ENCODE measurements at places on chromosomes 6 and 20. TPM values are rescaled to one million over a fixed set of nuclear protein-coding genes. Genes with fewer than 3 reads are reported as not detected.

GRCh38 chr6:106658469-106658868, 29.1 kb downstream of the QRSL1 start:
- DNase-seq, result no peak

GRCh38 chr6:149755300-149756260, 6.0 kb downstream of the PCMT1 start:
- DNase-seq, result no peak

DNA sequence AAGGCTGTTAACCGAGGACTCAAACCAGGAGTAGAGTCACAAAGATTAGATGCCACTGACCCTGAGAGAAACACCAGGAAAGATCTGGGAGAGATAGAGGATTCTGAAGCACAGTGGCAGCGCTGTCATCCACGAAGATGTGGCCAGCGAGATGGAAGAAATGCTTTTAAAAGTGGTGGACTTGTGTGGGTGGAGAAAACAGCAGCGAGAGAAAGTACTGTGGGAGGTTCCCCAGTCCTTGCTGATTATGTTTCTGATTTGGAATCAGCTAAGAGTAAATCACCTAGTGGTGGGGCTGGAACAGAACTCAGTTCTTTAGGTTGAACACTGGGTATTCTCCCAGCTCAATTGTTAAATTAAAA, 435 bp upstream of the ZNF322 start:
- no peak for DNase-seq

GRCh38 chr6:113055061-113055460, 707.9 kb downstream of the RFPL4B start:
- DNase-seq, result no peak

The KPNA5 gene
- 3.1 TPM for polyA plus RNA-seq

The PPP1R16B gene
- 4.9 TPM for polyA plus RNA-seq

The TBX18 gene
- 5.7 TPM for polyA plus RNA-seq
